ENCODE measurements at places on chromosomes 3 and 15.

GRCh38 chr3:161314836-161315395 lies 56.4 kb downstream of the SPTSSB start:
- peak; percentile 3 for DNase-seq

DNA sequence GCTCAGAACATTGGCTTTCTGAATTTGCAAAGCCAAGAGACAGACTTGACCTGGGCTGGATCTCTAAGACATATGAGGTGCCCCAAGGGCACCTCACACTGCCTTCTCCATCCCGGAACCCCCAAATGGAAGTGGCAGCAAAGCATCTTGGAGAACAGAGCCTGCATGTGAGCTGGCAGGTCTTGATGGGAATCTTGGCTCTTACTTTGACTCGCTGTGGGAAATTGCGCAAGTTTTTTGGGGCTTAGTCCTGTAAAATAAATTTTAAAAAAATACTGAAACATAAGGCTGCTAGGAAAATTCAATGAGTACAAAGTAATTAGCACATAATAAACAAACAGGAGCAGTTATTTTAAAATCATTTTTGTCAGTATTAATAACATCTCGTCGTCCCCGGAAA lies 13.7 kb upstream of the SEC22A start:
- no peak for DNase-seq

- peak; percentile 33 for DNase-seq
These were observed 550.5 kb upstream of the AGTR1 start for GRCh38 chr3:148146947-148147826.

DNA sequence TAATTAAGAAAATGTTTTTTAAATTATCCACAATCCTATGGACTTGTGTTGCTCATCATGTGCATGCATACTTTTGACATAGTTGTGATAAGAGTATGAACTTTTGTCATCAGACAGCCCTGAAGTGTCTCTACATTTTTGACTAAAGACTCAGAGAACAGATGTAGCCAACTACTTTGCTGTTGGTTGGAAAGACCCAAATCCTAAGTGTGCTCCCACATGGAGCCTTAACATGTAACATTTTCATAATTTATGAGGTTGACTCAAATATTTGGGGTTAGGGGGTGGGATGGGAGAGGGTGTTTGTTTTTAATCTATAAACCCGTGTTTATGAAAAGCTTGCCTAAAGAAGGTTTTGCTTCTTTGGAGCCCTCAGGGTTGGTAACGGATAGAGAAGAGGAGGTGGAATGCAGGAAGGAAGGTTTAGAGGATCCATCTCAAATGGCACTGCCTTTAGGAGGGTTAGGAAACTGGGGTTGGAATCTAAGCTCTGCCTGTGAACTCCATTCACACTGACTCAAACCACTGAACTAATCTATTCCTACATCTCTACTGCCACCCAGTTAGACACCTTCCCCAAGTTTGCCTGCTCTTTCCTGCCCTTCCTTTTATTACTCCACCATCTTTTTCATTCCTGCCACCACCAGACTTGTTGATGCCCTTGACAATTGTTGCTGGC lies 3.7 kb downstream of the BOC start:
- peak; percentile 47 for DNase-seq

- no peak for DNase-seq
These were observed 237.7 kb upstream of the GOLIM4 start for GRCh38 chr3:168333410-168333935.

DNA sequence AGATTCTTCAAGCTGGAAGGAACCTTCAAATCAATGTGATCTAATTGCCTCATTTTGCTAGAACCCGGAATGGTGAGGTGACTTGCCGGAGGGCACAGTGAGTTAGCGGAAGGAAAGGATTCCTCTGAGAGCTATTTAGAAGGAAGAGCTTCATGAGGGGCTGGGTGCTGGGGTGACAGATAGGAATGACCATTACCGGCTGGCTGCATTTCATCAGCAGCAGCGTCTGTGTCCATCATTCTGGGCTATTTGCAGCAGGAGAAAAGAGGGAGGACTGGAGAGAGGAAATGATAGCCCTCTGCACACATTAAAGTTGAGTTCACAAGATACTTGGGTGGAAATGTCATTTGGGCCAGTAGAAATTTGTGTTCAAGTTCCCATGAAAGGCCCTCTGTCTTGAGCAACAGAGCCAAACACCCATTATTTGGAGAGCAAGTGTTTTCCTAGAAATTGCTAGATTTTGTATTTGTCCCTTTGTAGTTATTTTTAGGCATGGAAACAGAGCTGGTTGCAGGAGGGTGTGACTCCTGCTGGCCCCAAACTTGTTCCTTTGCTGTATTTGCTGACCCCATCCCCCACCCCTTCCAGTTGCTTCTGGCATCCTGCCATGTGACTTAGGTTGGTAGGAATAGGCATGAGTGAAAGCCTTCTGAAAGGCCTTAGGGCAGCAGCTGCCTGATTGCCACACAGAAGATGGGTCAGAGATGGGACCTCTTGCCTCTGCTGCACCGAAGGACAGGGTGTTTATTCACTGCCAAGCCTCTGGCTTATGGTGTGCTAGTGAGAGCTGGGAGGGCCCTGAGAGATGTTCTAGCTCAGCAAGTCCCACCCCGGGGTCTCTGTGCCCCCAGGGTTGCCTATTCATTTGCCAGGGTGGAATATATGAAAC lies 87.5 kb upstream of the PLXNA1 start:
- peak; percentile 38 for DNase-seq

GRCh38 chr15:90451053-90451850 lies 63.2 kb downstream of the IQGAP1 start:
- peak; percentile 45 for DNase-seq
